Foreskin keratinocyte (primary cell): ENCODE measurements at places on chromosomes 5 and 9.

GRCh38 chr9:27701016-27701415 lies 127.7 kb upstream of the C9orf72 start:
- no peak for DNase-seq

DNA sequence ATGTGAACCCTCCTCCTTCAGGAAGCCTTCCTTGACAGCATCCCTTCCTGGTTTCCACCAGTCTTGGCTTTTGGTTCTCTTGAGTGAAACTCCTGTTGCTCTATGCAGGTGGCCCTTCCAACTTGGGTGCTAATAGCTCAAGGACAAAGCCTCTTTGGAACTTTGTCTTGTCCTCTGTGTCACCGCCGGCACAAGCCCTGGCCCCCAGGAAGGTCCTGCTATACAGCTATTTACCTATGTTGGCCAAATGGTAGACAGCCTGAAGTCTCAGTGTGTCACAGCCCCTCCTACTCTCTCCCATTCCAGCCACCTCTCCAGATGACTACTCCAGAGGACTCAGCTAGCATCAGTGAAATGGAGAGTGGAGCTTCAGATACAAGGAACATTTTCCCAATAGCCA lies 94.7 kb upstream of the ZNF618 start:
- DNase-seq = no peak

- peak; percentile 66 for DNase-seq
These were observed 45.7 kb downstream of the SCAMP1 start for GRCh38 chr5:78405829-78406750.

DNA sequence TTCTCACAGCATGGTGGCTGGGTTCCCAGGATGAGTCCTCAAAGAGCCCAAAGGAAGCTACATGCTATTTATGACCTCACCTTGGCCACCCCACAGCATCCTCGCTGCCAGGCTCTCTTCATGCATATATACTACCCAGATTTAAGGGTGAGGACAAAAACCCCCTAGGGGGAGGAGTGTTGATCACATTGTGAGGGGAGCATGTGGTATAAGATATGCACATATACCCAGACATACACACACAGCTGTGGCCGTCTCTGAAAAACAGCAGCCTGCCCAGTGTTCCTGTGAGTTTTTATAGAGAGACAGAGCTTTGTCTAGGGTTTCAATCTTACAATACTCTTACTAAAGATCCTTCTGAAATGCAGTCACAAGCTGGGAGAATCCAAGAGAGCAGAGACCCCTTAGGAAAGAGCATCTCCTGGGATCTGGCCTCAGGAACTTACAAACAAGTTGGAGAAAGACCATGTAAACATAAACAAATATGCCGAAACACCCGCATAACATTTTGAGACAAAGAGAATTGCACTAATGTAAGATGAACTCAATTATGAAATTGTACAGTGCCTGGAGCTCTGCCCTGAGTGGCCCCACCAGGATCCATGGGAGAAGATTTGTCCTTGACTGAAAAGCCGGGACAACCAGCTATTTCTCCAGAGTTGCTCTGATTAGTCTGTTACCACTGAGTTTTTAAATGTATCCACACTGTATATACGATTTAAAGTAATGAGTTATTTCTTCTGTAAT lies 146.4 kb downstream of the GADD45G start:
- DNase-seq = no peak

- DNase-seq = no peak
These were observed 85.1 kb upstream of the LRRTM2 start for GRCh38 chr5:138960145-138960692.

GRCh38 chr5:77418162-77418561 lies 74.0 kb downstream of the WDR41 start:
- DNase-seq = no peak

DNA sequence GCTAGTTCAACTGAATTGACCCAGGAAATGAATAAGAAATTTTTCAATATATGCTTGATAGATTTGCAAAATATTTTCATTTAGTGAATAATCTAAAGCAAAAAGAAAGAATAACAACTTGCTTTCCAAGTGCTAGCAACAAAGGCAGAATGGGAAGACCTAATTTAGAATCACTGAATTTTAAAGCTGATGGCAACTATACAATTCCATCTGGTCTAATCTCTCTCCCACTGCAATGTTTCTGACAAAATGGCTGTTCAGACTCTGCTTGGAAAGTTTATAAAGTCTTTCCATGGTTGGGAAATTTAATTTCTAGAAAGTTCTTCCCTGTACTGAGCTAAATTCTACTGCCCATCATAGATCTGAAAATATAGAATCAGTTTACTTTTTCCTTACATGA lies 75.7 kb upstream of the ACOT12 start:
- DNase-seq = no peak

GRCh38 chr9:111597852-111598732 lies 1.4 kb downstream of the PTGR1 start:
- peak; percentile 43 for DNase-seq

GRCh38 chr5:73786043-73786831 lies 160.2 kb downstream of the ARHGEF28 start:
- peak; percentile 87 for DNase-seq

DNA sequence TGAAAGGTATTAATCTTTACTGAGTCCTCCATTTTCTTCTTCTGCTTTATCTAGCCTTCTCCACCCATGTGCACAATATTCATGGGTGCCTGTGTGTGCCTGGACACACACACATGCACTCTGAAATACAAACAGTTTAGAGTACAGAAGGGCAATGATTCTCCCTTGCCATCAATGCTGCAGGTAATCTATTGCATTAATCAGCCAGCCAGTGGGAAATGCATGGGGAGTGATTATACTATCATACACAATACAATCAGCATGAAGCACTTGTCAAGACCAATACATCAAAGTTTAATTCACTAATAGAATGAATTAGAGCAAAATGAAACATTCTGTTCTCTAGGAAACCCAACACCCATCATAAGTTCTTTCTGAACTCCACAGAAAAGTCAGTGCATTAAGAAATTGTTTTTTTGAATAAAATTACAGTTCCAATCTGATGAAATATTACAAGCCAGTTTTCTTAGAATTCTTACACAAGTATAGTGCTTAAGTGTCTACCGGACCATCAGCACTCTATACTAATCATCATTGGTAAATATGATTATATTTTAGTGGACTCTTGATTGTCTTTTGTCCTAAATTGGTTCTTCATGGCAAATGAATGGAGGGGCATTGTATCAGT lies 172.2 kb downstream of the ZSWIM6 start:
- no peak for DNase-seq

GRCh38 chr5:80243567-80243966 lies 12.3 kb downstream of the SERINC5 start:
- DNase-seq = no peak

DNA sequence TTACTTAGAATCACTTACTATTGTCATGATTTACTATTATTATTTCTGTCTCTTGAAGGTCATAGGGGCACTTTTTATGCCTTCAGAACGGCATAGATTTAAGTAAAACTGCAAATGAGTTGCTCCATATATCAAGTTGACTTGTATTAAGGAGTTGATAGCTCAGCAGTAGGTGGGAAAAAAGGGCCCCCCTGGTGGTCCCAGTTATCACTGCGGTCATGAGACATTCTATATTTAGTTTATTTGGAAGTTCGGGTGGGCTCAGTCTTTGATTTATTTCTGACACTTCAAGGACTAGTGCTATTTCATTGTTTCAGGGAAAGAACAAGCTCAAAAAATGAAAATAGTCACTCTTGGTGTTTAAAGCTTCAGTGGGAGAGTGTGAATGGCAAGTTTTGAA lies 159.3 kb downstream of the SLC24A2 start:
- no peak for DNase-seq

GRCh38 chr5:175357995-175358394 lies 86.0 kb downstream of the DRD1 start:
- DNase-seq = no peak

GRCh38 chr9:130740218-130741023 lies 46.8 kb downstream of the EXOSC2 start:
- DNase-seq = no peak
